ENCODE measurements at places on chromosomes 16 and 17.
A peak's percentile ranks its signal among the peaks of the same experiment; 100 is the strongest.

- no peaks in the 10 kb centered on the region for H3K36me3 ChIP-seq
- no peaks in the 10 kb centered on the region for H3K4me1 ChIP-seq
- DNase-seq, result no peak
- no peak overlapping the region for H3K4me3 ChIP-seq
- H3K27me3 ChIP-seq, result no peaks in the 10 kb centered on the region
- no peak overlapping the region for H3K27ac ChIP-seq
Observed at GRCh38 chr16:57773655-57774295, 28.5 kb downstream of the KIFC3 start.

DNA sequence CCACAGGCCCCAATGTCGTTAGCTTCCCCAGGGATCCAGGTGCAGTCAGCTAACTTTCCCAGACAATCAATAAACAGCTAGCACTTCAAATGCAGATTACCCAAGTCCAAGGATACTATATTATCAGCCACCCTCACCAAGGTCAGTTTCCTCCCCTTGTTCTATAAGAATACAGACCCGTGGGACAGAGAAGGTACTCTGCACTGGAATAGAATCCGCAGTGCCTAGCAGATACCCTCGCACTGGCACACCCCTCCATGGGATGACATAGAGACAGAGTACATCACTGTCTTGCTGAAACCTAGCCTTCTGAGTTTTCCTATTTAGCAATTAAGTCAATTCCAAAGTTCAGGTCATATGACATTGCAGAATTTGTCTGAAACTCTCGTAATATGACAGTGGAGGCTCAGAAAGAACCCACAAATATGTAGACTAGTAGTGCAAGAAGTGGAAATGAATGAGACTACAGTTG lies 40.0 kb upstream of the ABCA10 start:
- H3K36me3 ChIP-seq, result peaks cover 14% of the 10 kb centered on the region
- no peaks in the 10 kb centered on the region for H3K4me1 ChIP-seq
- no peaks in the 10 kb centered on the region for H3K27me3 ChIP-seq

DNA sequence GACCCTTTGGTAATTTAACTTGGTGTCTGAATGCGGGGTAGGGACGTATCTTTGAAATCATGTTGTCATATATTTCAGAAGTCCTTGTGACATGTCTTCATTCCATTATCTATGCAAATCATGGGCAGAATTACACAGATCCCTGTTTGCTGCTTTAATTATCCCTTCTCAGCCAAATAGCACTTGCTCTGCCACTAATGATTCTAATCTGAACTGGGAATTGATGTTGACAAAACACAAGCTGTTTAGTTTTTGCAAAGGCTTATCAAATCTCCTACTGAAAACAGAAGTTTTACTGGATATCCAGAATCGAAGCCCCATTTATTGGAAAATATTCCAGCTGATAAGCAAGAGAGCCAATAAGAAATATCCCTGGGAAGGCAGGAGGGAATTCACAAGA lies 205.9 kb upstream of the COX10 start:
- no peaks in the 10 kb centered on the region for H3K27me3 ChIP-seq
- no peak for DNase-seq
- H3K27ac ChIP-seq, result no peak overlapping the region
- H3K4me3 ChIP-seq, result no peak overlapping the region

DNA sequence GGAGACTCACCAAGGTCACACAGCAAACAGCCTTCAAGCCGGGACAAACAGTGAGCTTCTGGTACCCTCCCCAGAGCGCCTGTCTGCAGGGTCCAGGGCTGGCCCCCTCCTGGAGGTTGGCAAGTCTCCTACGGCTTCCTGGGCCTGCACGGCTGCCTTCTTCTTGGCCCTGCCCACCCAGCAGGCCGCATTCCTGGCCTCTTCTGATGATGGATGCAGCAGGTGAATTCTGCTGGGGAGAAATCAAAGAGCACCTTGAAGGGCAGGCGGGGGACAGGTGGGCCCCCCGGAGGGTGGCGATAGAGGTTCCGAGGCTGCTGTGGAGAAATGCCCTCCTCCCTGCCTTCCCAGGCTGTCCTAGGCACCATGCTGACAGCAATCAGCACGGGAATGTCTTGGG lies 3.8 kb upstream of the NOS2 start:
- no peak overlapping the region for H3K27ac ChIP-seq
- H3K4me3 ChIP-seq, result no peak overlapping the region
- peaks cover 5% of the 10 kb centered on the region for H3K4me1 ChIP-seq
- no peaks in the 10 kb centered on the region for H3K36me3 ChIP-seq
- H3K27me3 ChIP-seq, result no peaks in the 10 kb centered on the region

GRCh38 chr16:2039274-2040031 lies 8.2 kb downstream of the NTHL1 start:
- peaks cover 68% of the 10 kb centered on the region for H3K4me1 ChIP-seq
- no peak overlapping the region for H3K4me3 ChIP-seq
- H3K36me3 ChIP-seq, result no peaks in the 10 kb centered on the region
- DNase-seq, result peak; percentile 72
- no peaks in the 10 kb centered on the region for H3K27me3 ChIP-seq
- peak overlapping the region; percentile 78 for H3K27ac ChIP-seq

Measured in transverse colon (tissue), 4 donors.